ENCODE measurements at places on chromosomes 5 and 9.
A peak's percentile ranks its signal among the peaks of the same experiment; 100 is the strongest.

DNA sequence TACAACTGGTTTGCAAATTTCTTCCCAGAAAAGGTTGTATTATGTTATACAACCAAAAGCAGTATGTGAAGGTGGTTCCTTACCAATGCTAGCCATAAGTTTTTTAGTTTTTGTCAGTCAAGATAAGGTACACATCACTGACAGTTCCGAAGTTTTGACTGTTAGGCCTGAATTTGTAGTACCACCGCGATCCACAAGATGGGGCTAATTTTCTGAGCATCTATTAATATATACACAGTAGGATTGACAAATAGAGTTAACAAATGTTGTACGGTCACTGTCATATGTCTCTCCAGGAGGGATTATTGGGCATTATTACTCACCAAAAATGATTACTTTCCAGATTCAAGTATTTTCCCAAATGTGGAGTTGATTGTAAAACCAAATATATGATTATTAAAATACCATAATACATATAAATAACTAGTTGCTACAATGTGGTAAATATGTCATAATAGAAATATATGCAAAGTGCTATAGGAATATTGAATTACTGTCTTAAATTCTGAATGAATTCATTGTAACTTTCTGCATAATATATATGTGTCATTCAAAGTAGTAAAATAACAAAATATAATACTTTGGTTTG is 28.4 kb upstream of the LRRC19 start:
- DNase-seq: peak; percentile 37

- DNase-seq: no peak
Observed at GRCh38 chr9:37640246-37640645, 10.5 kb upstream of the FRMPD1 start.

GRCh38 chr9:12698986-12699385 is 5.8 kb downstream of the TYRP1 start:
- no peak for DNase-seq

DNA sequence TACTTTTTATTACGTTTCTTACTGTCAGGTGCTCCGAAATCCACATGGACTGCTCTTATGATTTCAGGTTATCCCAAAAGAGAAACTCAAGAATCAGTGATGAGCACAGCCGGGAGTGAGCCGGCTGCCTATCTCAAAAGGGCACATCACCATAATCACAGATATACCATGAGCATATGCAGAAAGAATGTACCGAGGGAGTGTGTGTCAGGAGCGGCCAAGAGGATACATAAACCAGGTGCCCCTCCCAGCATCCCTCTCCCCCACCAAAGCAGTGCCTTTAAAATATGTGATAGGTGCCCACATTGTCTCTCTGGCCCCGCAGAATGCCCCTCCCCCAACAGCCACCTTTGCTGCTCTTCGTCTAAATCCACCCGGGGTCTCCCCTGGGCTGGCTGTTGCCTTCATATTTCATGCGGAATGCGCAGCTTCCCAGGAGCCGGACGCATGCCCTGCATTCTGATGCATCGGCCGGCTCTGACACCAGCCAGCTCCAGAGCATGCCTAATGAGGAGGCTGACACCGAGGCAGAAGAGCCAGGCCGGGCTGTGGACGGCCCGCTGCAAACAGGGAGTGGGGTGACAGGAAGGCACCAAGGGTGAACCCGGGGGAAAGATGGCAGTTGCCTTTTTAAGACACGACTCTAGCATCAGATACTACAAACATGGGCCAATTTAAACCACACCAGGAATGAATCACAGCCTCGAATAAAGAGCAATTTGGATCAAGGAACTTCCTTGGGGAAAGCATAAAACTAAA is 652.3 kb downstream of the BNC2 start:
- no peak for DNase-seq

Measured in WERI-Rb-1 (cell line).